ENCODE measurements at places on chromosomes 16 and 17. TPM values are rescaled to one million over a fixed set of nuclear protein-coding genes. Genes with fewer than 3 reads are reported as not detected.

C16orf92 gene
- not detected for total RNA-seq

- no peak within 1 kb of the TSS for H3K27ac ChIP-seq
- no peaks in the 10 kb centered on the region for H3K27me3 ChIP-seq
- no peak for DNase-seq
- H3K4me3 ChIP-seq: no peak within 1 kb of the TSS
- H3K4me1 ChIP-seq: peaks cover 10% of the 10 kb centered on the region
Observed at GRCh38 chr17:31297090-31297489, at the start of gene OMG. OMG (minus strand) TSS chr17:31297239; CDS start chr17:31296331, 908 bp downstream.

DNA sequence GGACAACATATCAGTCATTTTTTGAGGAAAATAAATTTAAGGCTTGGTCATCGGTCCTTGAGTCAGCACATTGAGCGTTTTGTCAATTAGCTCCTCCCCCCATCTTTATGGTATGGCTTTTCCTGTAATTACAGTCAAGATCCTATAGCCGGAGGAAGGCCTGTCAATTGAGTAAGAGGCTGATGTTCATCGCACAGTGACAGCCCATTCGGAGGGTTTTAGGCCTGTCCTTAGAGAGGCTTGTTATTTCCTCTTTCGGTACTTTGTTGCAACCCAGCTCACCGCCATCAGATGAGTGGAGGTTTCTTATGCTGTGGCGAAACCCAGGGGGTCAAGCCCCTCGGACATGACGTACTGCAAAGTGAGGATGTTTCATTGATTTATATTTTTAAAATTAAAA lies 395.2 kb downstream of the WWOX start:
- H3K4me1 ChIP-seq: no peaks in the 10 kb centered on the region
- no peaks in the 10 kb centered on the region for H3K27me3 ChIP-seq
- no peaks in the 10 kb centered on the region for H3K36me3 ChIP-seq
- no peak for DNase-seq
- no peak overlapping the region for H3K4me3 ChIP-seq

GRCh38 chr16:5451641-5452040 lies 354.0 kb upstream of the EEF2KMT start:
- no peaks in the 10 kb centered on the region for H3K4me1 ChIP-seq
- no peak overlapping the region for H3K27ac ChIP-seq
- no peaks in the 10 kb centered on the region for H3K36me3 ChIP-seq
- no peak for DNase-seq
- no peak overlapping the region for H3K4me3 ChIP-seq

MRC2 gene
- 0.10 TPM for total RNA-seq

DNA sequence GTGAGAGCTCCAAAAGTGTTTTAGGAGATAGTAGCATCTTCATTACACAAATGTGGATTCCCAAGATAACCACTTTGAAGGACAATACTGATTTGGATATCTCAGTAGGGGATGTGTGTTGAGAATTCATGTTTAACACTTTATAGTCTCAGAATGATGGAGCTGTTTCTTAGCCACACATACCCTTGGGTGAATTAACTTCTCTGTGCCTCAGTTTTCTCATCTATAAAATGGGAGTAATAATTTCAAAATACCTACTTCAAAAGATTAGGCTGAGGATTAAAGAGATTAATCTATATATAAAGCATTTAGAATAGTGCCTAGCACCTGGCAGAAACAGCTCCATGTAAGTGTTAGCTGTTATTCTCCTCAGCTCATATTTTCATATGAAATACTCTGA lies 19.0 kb downstream of the LPCAT2 start:
- H3K27me3 ChIP-seq: no peaks in the 10 kb centered on the region
- H3K4me1 ChIP-seq: no peaks in the 10 kb centered on the region
- no peaks in the 10 kb centered on the region for H3K36me3 ChIP-seq
- no peak overlapping the region for H3K4me3 ChIP-seq

- no peaks in the 10 kb centered on the region for H3K27me3 ChIP-seq
- H3K36me3 ChIP-seq: peaks cover 54% of the 10 kb centered on the region
- no peak overlapping the region for H3K4me3 ChIP-seq
- H3K4me1 ChIP-seq: no peaks in the 10 kb centered on the region
- DNase-seq: no peak
- H3K27ac ChIP-seq: no peak overlapping the region
Observed at GRCh38 chr16:89880477-89881367, 7.3 kb downstream of the TCF25 start.

WBP2 gene
- 68.7 TPM for total RNA-seq

- peaks cover 4% of the 10 kb centered on the region for H3K27me3 ChIP-seq
- H3K27ac ChIP-seq: no peak overlapping the region
- H3K4me1 ChIP-seq: no peaks in the 10 kb centered on the region
- no peak for DNase-seq
- no peaks in the 10 kb centered on the region for H3K36me3 ChIP-seq
Observed at GRCh38 chr17:78607038-78607437, 29.8 kb upstream of the DNAH17 start.
